ENCODE measurements at places on chromosomes 11 and 22. TPM values are rescaled to one million over a fixed set of nuclear protein-coding genes. Genes with fewer than 3 reads are reported as not detected.

DNA sequence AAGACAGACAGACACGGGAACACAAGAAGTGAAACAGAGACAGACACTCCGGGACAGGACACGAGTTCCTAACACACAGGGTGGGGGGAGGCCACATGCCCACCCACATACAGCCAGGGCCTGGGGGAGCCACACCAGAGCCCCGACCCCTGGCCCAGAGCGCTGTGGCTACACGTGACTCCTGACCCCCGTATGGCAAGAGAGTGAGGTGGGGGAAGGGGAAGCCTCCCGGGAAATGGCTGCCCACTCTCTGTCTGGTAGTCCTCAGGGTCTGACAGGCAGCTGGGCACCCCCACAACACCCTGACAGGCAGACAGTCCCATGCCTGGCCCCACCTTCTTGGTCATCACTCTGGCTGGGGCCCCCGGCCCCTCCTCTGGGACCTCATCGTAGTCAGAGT lies 38.6 kb upstream of the PDE2A start:
- no peak for DNase-seq

DNA sequence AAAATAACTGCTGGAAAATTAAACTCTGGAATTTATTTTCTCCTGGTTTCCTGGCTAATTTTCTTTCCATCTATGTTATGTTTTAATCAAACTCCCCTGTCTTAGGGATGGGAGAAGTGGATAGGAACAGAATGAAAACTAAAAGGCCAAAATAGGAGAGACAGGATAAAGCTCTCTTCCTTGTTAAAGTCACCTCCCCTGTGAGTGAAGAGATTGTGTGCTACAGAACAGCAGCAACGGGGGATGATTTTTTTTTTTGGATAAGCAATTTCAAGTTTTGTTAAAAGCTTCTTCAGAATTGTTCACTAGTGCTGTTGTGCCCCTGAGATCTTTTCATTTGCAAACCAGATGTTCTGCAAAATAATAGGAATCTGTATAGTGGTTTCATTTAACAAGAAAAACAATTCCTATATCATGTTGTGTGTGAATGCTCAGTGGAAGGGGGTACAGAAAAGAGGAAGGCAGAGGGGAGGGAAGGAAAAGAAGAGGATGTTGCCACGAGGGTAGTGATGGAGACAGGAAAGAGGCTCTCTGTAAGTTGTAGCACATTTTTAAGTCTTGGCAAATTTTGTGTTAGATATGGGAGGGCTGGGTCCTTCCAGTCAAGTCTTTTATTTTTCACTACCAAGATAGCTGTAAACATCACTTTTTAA lies 301.2 kb downstream of the CADM1 start:
- DNase-seq, result no peak

- DNase-seq, result no peak
These were observed 6.3 kb downstream of the C22orf31 start for GRCh38 chr22:29055192-29055830.

TRIM77 gene
- not detected for total RNA-seq

DNA sequence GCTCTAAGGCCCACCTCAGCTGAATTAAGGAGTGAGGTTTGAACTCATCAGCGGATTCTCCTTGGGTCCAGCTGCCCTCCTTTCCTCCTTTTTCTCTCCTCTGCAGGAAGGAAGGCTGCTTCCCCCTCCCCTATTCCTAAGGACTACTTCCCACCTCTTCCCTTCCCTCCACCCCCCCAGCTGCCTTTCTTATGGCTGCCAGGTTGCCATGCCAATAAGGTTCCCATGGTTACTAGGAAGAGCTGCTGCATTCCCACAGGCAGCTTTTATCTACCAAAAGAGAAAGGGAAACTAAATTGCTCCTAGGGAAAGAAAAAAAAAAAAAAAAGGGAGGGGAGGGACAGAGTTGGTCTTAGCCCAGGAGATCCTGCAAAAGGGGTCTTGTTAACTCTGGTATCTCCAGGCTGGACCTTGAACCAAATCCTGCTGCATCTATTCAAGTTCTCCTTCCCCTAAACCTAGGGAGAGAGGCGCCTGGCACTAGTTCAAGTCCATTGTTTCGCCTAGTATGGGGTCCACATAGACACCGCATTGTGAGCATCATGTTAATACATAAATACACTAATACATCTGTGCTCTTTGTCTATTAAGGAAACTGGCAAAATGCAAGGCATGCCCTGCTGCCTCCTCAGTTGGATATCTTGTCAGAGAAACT lies 21.2 kb upstream of the FEZ1 start:
- DNase-seq, result peak; percentile 21

CECR2 gene
- total RNA-seq, result 0.10 TPM

DNA sequence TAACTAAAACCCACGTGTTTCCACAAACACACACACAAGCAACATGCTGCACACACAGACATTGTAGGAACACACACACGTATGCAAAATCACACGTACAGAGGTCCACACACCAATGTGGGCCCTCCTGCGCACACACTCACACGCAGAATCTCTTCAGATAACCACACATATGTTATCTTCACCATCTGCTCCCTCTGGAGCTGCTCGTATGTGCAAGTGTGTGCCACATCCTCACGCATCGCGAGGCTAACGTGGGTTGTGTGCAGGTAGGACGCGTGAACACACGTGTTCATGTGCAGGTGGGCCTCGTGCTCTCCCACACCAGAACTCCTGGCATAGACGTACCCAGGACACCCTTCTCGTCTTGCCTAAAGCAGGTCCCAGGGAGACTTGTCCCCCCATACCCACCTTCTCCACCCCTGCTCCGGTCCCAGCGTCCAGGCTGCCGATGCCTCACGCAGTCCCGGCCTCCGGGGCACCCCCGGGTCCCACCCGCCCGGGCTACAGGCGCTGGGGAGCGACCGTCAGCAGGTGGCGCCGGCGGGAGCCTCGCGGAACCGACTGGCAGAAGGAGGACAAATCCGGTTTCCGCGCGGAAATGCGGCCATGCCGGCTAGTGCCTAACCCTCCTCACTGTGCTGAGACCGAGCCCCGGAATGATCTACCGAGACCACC lies 10.3 kb upstream of the IGSF9B start:
- no peak for DNase-seq

MCAM gene
- total RNA-seq, result 965 TPM

DNA sequence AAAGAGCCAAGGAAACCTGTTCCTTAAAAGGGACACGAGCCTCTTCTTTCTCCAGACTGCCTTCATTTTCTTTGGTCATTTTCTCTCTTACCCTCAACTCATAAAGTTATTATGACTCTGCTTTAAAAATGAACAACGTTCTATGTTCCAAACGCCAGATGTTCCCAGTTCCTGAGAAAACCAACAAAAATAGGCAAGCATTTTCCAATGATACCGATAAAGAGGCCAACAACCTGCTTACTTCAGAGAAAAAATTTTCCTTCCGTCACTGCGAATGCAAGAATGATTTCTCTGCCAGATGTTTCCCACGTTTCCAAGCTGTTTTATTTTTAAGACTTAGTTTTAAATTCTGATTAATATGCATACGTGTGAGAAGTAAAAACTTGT lies 315 bp upstream of the TRPC6 start:
- peak; percentile 1 for DNase-seq

C11orf97 gene
- not detected for total RNA-seq

DNA sequence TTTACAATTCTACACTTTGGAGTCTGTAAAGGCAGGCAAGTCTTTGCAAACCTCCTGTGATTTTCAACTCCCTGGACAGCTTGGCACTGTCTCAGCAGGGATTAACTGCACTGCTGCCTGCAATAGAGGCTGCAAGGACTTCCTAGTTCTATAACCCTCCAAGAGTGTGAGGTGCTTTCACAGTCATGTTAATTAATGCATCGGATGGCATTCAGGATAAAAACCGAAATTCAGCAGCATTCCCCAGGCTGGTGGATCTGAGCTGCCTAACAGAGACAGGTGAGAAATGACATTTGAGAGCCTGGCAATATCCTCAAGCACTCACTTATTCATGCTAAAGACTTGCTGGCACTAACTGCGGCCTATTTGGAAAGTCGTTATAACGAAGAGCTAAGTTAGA lies 85.0 kb downstream of the LARGE1 start:
- DNase-seq, result no peak

DNA sequence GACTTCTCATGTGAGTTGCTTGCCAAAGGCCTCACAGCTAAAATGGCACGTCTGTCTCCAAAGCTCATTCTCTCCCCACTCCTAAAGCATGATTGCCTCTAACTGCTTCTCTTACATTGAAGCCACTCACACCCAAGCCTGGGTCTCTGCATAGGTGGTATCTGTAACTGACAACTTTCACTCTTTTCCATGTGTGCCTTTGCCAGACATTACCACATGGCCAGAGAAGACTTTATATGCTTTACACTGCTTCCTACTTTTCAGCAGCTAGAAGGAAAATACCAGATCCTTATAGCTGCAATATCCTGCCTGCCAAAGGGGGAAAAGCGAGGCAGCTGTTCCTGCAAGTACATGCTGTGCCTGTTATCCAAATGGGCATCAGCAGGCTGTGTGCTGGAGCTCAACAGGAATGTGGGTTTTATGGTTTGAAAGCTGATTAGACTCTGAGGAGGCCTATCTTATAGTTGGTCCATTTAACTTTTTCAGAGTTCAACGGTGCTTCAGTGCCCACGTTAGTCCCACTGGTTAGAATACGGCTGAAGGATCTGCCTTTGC lies 547.1 kb downstream of the RAB38 start:
- no peak for DNase-seq

DNA sequence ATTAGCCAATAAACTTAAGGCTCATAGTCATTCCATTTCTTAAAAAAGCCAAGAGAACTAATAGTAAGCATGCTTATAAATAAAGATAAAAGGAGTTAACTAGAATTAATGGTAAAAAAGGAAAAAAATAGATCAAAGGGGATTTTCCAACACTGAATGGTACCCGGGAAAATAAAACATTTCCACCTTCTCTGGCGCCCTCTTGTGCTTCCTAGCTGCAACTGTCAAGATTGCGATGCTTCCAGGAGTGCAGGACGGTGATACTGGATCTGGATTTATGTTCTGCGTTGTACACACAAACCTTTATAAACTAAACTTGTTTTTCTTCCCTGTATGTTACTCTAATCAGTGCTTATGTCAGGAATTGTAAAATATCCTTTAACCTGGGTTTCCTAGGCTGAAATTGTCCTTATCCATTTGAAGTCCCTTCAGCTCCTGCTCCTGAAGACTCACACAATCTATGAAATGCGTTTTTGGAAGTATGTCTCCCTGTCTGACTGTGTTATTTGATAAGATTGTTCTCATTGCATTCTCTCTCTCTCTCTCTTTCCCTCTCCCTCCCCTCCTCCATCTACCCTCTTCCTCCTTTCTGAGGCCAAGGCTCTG lies 9.6 kb upstream of the HTATIP2 start:
- DNase-seq, result peak; percentile 37

PITPNM1 gene
- 46.9 TPM for total RNA-seq

- DNase-seq, result peak; percentile 4
These were observed 48.4 kb upstream of the MUC15 start for GRCh38 chr11:26620282-26621045.

DNA sequence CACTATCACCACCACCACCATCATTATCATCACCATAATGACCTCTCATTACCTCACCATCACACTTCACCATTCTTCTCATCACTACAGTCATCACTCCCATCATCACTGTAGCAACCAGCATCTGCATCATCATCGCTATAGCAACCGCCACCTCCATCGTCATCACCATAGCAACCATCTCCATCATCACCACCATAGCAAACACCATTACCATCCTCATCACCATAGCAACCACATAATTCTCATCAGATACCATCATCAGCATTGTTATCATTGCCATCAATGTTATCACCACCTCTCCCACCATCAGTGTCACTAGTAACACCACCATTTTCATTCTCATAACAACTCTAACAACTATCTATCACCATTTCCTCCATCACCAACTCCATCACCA lies 23.1 kb upstream of the CD82 start:
- no peak for DNase-seq

ADM2 gene
- 3.4 TPM for total RNA-seq

DNA sequence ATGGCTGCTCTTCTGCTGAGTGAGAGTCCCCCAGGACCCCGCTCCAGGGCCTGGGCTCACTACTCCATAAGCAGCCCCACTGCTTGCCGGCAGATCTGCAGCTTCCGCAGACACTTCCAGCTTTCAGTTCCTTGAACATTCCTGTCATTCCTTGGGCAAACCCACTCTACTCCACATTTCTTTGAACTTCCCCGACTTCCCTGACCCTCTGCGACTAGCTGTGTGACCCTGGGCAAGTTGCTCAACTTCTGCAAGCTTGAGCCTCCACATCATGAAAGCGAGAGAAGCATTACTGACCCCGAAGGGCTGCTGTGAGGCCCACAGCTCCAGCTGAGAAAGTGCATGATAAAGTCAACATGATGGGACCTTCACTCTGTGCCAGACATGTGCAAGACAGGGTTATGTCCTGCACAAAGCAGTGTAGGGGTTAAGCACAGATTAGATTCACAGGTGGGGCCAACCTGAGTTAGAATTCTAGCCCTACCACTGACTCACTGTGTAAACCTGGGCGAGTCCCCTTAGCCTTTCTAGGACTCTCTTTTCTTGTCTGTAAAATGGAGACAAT lies 51.8 kb downstream of the THAP12 start:
- peak; percentile 76 for DNase-seq

DNA sequence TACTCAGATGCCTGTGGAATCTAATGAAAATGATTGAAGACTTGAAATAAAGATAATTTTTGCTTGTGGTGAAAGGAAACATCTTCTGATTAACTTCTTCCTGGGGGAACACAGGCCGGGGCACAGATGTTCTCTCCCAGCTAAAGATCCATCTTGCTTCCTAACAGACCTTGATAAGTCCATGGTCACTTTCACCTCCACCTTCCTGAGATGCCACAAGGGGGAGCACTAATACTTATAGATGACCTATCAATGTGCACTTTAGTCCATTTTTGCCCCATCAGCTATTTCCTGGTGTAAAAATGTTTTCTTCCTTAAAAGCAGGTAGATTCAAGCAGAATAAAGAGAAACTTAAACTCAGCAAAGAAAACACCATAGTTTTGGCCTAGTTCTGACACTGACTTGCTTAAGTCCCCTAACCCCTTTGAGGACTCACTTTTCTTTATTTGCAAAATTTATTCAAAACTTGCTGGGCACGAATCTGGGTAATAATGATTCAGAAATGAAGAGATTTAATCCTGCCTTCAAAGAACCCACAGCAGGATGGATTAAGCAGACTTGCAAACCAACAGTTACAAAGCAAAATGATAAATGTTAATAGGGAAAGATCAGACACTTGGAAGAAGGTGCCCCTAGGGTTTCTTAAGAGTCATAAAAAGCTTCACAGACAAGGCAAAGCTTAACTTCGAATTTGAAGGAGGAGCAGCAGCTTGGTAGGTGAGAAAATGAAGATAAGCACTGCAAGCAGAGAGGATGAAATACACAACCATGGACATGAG lies 158.7 kb downstream of the RAB38 start:
- DNase-seq, result peak; percentile 88

OR51T1 gene
- not detected for total RNA-seq

- DNase-seq, result no peak
These were observed 19.3 kb downstream of the FOLR3 start for GRCh38 chr11:72154816-72155215.

ELMOD1 gene
- 0.10 TPM for total RNA-seq

- peak; percentile 91 for DNase-seq
These were observed 5.4 kb downstream of the MYO18B start for GRCh38 chr22:25747245-25747944.

OR5P2 gene
- 0.10 TPM for total RNA-seq

- DNase-seq, result no peak
These were observed 204.9 kb downstream of the LARGE1 start for GRCh38 chr22:33715237-33715985.

C22orf42 gene
- not detected for total RNA-seq
